ENCODE measurements at places on chromosomes 4 and X. TPM values are rescaled to one million over a fixed set of nuclear protein-coding genes. Genes with fewer than 3 reads are reported as not detected.

Gene NDP
- total RNA-seq = not detected

Gene SSX4
- not detected for total RNA-seq

Gene PDHA2
- not detected for total RNA-seq

Gene HSFX3
- not detected for total RNA-seq

Gene CT55
- not detected for total RNA-seq

Gene DGKK
- total RNA-seq = not detected

Gene NR3C2
- total RNA-seq = 3.7 TPM

Gene RRAGB
- 4.3 TPM for total RNA-seq

Gene FAM90A26
- not detected for total RNA-seq

Gene TAF1
- total RNA-seq = 36.6 TPM

Gene LDOC1
- 5.3 TPM for total RNA-seq

Gene GPR173
- not detected for total RNA-seq
